ENCODE measurements at places on chromosomes 5 and 9. TPM values are rescaled to one million over a fixed set of nuclear protein-coding genes. Genes with fewer than 3 reads are reported as not detected.

DNA sequence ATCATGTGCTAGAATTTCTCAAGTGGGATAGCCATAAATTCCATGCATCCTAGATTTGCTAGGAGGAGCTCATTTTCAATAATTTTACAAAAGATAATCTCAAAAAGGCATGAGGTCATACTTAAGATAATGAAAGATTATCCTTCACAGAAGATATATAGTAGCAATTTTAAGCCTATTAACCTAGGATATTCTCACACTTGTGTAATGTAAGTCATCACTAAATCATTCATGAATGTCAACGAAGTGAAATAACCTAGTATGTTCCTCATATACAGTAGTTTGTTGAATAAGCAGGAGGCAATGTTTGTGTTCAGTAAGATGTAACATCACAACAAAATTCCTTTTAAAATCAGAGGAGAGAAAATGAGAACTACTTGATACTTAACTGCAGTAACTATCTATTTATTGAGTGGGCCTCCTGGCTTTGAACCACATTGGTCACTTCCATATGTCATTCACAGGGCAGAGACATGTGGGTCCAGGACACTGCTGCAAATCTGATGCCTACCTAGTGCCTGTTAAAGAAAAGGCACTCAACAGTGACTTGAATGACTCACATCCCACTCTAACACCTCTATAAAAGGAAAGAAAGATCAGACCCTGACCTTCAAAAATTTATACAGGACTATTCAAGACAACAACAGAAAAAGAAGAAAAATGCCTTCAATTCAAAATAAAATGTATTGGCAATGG lies 8.2 kb downstream of the LIFR start:
- peak overlapping the region; percentile 70 for H3K27ac ChIP-seq
- no peaks in the 10 kb centered on the region for H3K27me3 ChIP-seq
- no peak for DNase-seq
- H3K36me3 ChIP-seq = no peaks in the 10 kb centered on the region
- H3K4me3 ChIP-seq = no peak overlapping the region
- peaks cover 65% of the 10 kb centered on the region for H3K4me1 ChIP-seq

DNA sequence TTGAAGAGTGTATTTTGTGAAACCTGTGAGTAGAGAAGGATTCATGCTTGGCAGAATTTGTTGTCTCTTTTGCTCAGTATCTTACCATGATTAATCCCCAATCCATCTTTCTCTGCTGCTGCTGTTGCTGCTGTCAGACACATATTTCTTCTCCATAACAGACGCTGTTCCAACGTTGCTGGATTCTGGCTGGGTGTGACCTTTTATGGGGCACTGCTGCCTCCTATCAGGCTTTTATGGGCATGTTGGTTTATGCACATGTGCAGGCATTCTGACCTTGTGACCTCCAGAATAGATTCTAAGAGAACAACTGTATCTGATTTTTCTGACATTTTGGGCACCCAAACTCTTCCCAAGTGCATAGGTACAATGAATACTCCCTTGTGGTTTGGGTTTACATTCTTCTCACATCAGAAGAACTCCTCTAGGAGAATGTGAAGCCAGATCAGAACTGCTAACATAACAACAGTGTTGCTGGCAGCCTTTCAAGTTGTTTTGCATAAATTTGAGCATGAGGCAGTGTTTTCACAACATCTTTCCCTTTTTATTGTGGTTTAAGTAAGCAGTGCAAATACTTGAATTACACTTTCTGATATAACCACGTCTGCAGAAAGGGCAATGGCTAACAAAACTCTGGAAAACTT lies 9.2 kb upstream of the ISL1 start:
- DNase-seq = no peak
- H3K4me1 ChIP-seq = no peaks in the 10 kb centered on the region
- H3K27ac ChIP-seq = no peak overlapping the region
- peaks cover 21% of the 10 kb centered on the region for H3K27me3 ChIP-seq
- no peak overlapping the region for H3K4me3 ChIP-seq

- no peaks in the 10 kb centered on the region for H3K27me3 ChIP-seq
- no peak for DNase-seq
- no peaks in the 10 kb centered on the region for H3K36me3 ChIP-seq
- H3K4me1 ChIP-seq = peaks cover 17% of the 10 kb centered on the region
- H3K4me3 ChIP-seq = no peak overlapping the region
Measured at GRCh38 chr5:128097781-128098180, 14.2 kb downstream of the SLC12A2 start.

GRCh38 chr9:89538871-89539270 lies 41.0 kb upstream of the SEMA4D start:
- no peak overlapping the region for H3K4me3 ChIP-seq
- no peaks in the 10 kb centered on the region for H3K36me3 ChIP-seq
- no peaks in the 10 kb centered on the region for H3K4me1 ChIP-seq
- no peaks in the 10 kb centered on the region for H3K27me3 ChIP-seq
- no peak for DNase-seq

Gene DTWD2
- total RNA-seq = 5.9 TPM
